AG04449 (cell line): ENCODE measurements at places on chromosomes 5 and 9.
A peak's percentile ranks its signal among the peaks of the same experiment; 100 is the strongest.

DNA sequence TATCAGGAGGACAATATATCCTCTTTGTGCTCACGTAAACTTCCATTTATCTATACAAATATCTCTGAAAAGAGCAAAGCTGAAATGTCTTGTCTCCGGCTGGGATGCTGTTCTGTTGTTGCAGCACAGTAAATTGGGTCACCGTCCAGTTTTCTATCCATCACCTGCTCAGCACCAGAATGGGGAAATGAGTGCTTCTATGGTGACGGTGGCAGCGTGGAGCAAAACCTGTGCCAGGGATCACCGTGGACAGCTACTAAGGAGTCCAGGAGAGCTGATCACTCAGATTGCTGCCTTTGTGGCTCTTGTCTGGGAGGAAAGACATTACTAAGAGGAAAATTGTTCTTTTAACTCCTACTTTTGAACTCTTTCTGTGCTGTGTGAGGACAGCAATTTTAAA lies 531.6 kb downstream of the PSAT1 start:
- DNase-seq, result no peak

DNA sequence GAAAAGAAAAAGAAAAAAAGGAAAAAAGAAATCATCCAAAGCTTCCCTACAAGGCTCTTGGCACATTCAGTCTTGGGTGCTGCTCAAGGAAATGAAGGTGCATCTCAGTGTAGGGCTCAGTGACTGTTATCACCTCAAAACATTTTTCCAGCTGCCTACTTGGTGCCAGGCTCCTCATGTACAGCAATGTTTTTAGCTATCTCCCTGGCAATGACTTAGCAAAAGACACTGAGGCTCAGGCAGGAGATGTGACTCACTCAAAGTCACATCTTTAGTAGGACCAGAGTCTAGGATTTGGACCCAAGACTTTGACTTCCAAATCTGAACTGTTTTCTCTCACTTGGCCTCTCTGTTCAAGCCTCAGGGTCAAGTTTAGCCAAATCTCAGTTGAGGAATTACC lies 264.2 kb downstream of the CRB2 start:
- no peak for DNase-seq

DNA sequence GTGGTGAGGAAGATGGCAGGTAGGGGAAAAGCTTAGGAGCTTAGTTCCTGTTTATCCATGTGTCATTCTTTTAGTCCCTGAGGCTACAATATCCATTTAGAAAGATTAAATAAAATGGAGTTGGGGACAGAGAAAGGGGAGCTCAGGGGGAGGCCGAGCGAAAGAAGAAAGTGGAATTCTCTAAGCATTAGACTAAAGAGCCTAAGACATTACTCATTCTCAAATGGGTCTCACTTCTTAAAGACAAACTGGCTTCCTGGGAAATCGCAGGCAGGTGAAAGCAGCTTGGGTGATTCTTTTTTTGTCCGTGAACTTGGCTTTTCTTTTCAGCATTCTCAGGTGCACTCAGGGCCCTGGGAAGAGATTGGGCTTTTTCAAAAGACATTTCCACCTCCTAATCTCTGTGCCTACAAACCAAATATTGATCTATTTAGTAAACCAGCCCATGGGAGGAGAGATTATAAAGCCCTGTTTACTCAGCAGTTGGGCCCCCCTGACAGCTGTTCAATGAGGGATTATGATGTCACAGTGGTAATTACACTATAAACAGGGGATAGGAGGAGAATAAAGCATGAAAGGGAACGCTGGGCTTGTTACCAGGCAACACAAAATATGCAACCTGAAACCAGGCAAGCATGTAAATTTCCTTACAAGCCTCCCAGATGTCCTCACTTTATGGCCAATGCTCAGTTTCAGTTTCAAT lies 584.0 kb downstream of the ACTL7B start:
- DNase-seq, result peak; percentile 23

- DNase-seq, result no peak
These were observed 138.6 kb downstream of the PALM2AKAP2 start for GRCh38 chr9:109918339-109919163.

DNA sequence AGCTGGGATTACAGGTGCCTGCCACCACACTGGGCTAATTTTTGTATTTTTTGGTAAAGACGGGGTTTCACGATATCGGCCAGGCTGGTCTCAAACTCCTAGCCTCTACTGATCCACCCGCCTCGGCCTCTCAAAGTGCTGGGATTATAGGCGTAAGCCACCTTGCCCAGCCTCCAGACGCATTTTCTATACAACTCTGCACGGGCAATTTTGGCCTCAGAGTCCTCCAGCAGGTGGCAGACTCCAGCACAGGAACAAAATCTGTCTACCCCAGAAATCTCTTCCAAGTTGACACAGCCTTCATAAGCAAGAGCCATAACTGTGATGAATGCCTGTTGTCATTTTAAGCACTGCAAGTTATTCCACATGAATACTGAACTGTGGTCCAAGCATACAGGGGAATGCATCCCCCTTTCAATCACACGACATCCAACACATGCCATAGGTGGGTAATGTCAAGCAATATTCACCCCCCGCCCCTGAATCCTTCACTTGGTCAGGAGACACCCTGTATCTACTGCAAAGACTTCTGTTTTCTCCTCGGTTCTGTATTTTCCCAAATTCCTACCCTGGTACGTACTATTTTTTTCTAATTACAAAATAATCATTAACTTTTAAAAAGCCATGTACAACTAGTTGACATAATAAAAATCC lies 50.8 kb downstream of the ALDH7A1 start:
- DNase-seq, result no peak

GRCh38 chr5:111589316-111589715 lies 77.0 kb upstream of the STARD4 start:
- no peak for DNase-seq

DNA sequence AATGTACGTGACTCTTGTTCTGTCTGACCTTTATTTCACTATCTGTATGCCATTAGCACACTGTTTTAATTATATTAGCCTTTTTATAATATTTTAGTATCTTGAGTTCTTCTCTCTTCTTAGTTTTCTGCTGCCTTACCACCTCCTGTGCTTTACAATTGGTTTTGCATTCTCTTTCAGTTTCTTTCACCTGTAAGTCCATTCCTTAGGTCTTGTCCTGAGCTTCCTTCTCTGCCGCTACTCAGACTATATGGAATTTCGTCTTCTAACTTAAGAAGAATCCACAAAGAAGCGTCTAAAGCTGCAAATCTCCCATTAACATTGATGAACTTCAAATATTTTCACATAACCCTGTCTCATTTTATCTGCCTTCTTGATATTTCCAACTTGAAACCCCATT lies 642.9 kb downstream of the MAT2B start:
- DNase-seq, result no peak

GRCh38 chr9:135655317-135655716 lies 7.8 kb upstream of the LCN9 start:
- DNase-seq, result no peak

DNA sequence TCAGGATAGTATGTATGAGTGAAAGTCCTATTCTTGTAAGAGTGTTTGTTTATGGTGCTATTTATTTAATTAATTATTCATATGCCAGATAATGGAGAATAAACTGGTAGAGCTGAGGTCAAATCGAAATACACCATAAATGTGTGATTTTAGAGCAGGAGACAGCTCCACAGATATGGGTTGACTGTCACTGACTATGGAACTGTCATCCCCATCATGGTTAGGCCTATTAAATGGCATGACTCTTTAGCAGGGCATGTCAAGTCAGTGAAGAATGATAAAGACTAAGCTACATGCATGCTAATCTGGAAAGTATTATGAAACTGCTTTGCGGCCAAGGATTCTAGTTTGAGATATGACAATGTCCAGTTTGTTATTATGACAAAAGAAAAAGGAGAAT lies 658.6 kb downstream of the ISL1 start:
- DNase-seq, result no peak

DNA sequence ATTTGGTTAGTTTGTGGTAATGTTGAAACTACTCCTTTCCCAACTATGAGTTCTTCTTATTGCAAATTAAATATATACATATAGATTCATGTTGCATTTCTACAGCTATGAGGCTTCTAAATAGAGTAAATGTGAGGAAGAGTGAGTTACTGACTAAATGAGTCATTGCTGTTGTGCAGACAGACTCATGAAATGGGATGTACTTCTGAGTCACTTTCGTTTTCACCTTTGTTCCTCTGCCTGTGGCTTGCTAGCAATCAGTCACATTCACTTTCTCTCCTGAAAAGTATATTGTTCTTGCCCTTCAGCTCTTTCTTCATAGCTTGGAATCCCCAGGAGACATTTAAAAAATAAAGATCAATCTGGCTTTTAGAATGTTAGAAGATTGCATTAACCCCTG lies 295.5 kb upstream of the SMC2 start:
- DNase-seq, result no peak

GRCh38 chr9:110900456-110900855 lies 137.8 kb downstream of the LPAR1 start:
- no peak for DNase-seq

GRCh38 chr5:154766558-154767281 lies 11.5 kb downstream of the LARP1 start:
- no peak for DNase-seq
